ENCODE measurements at places on chromosomes 12 and 14.

GRCh38 chr14:103091041-103091882, 3.3 kb upstream of the EXOC3L4 start:
- DNase-seq = no peak

GRCh38 chr14:61632807-61633206, 62.5 kb upstream of the HIF1A start:
- DNase-seq = no peak

DNA sequence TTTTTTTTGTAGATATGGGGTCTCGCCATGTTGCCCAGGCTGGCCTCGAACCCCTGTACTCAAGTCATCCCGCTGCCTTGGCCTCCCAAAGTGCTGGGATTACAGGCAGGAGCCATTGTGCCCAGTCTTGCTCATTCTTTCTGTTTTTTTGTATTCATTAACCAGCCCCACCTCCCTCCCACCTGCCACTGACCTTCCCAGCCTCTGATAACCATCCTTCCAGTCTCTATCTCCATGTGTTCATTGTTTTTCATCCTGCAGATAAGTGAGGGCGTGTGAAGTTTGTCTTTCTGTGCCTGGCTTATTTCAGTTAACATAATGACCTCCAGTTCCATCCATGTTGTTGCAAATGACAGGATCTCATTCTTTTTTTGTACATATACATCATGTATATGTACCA, 19.0 kb downstream of the MYL2 start:
- no peak for DNase-seq

DNA sequence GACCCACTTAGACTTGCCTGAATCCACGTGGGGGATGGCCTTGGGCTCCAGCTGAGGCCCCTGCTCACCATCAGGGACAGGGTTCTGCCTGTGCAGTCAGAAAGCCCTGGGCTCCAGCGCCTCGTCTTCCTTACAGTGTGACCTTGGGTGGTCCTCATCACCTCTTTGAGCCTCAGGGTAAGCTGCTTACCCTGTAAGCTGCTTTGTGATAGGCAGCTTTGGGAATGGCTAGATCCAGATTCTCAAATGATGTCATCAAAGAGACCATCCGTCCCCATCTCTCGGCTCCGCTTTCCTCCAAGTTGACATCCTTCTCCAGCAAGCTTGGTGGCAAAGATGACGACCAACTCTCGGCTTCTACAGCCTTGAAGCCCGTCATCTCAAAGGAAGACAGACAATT, 127.0 kb downstream of the ADCK1 start:
- DNase-seq = no peak

DNA sequence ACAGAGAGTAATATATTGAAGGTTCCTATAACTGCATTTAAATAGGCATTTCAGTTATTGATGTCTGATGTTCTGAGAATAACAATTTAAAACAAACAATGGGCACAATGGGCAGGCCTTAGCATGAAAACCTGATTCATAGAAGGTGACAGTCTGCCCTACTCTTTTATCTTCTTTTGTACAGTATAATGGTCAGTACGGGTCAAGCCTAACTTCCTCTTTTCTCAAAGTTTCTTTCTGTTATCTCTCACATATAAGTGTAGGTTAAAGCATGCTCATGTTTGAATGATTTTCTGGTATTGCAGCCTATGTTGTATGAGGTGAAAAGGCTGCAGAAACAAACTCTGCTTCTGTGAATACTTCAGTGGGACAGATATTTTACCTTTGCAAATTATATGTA, 14.2 kb downstream of the FKBP3 start:
- no peak for DNase-seq

GRCh38 chr12:88970740-88971139, 381.6 kb downstream of the DUSP6 start:
- DNase-seq = no peak

- no peak for DNase-seq
Observed at GRCh38 chr14:98711453-98711852, 560.5 kb downstream of the BCL11B start.

DNA sequence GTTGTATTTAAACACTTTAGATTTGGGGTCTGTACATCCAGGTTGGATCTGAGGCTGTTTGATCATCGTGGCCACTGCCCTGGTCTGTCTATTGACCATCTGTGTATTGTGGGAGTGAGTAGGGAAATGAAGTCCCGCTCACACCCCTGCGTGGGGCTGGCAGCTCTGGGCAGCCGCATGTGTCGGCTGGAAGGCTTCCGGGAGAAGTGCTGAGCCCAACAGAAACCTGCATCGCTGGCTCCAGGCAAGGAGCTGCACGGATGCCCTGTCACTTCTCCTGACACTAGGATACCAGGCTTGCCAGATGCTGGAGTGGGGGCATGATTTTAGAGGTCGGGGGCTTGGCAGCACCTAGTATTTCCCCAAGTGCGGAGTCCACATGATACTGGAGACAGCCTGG, 93.6 kb downstream of the PHETA1 start:
- DNase-seq = no peak

DNA sequence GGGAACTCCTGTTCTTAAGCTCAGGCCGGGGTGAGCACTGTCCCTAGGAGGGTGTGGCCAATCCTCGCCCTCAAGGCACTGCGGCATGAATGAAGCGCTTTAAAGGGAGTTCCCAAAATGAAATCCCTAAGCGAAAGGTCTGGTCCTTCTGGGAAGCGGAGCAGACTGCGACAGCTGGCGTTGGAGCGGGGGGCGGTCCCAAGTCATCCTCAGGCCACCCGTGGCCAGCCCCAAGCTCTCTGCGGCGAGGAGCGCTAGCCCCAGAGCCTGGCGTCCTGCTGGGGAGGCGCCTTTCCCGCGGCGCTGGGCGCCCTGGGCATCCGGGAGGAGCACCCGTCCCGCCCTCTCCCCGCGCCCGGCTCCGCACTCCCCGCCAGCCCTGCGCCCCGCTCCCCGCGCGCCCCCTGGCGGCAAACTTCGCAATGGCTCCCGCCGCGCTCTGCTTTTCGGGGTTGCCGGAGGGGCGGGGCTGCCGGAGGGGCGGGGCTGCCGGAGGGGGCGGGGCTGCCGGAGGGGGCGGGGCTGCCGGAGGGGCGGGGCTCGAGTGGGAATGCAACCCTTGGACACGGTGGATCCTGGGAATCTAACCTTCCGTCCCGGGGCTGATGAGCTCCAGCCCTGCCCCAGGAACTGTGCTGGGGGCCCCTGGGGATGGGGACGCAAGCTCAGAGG, 25.4 kb downstream of the ZBTB42 start:
- peak; percentile 62 for DNase-seq

GRCh38 chr12:132734206-132734605, 23.6 kb downstream of the PGAM5 start:
- no peak for DNase-seq

GRCh38 chr14:85438481-85438942, 91.4 kb upstream of the FLRT2 start:
- no peak for DNase-seq

DNA sequence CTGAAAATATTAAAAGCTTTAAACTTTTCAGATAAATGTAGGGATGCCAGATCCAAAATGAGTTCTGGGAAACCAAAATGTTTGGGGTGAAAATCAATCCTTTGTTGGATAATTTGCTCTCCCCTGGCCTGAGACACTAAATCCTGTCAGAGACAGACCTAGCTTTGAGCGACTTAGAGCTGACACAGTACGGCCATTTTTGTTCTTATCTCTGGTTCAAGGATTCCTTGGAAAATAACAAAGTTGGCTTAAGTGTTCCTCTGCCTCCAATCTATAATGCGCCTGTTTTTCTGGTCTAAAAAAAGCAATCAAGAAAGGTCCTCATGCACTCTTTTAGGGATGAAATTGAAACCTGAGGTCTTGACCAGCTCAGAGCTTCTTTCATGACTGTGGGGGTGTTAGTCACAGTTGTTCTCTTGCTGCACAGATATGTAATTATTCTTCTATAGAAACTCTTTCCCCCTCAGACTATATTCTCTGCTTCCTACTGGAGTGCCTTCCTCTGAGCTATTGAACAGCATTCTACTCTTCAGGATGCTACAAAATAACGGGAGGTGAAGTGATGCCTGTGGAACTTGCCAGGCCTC, 52.3 kb upstream of the EGLN3 start:
- DNase-seq = no peak

Measured in NCI-H1092 (cell line).